Tongue (tissue), 3 donors: ENCODE measurements at places on chromosomes 6 and 20.

DNA sequence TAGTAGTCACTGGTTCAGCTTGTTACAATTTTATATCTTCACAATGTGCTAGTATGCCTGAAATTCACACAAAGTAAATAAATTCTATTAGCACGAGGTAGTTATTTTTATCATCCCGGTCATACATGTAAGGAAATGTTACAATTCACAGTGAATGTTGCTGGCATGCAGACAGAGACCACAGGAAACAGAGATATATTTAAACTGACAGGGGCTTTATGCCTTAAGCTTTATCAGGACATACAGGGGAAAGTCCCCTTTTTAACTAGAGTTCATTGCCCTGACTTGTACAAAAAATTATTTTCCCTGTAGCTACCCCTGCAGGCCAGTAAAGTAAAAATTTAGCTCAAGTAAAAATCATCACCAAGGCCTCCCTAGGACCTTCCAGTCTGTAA lies 712.0 kb upstream of the NRSN1 start:
- DNase-seq, result peak; percentile 78

DNA sequence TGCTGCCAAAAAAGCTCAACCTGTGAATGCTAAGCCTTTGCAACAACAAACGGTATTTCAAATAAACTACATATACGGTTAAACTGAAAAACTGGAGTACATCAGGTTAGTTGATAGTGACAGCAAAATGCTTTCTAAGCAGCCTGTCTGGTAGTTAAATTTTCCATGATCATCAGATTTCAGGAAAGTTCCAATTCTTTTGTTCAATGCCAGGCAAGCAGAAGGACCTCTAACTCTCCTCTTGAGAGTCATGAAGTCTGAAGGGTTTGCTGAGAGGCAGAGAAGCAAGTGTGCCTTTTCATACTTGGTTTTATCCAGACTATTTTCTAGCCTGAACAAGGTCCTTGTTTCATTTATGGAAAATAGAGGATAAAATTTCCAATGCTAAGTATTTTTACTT lies 4.5 kb downstream of the FLRT3 start:
- DNase-seq, result peak; percentile 50

DNA sequence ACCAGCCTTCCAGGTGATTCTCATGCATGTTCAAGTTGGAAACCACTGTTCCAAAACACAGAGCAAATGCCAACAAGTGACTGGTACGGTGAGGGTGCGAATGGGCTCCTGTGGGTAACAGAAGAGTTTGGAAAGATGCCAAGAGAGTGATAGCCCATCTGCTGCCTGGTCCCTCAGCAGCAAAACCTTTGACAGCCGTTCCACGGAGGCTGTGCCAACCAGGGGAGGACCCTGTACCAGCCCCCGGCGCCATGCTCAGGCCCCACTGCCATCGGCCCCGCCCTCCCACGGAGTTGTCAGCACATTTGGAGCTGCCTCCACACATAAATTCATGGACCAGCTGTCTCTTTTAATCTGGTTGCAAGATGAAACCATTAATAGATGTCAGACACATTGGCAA lies 4.4 kb upstream of the PTPRT start:
- no peak for DNase-seq

DNA sequence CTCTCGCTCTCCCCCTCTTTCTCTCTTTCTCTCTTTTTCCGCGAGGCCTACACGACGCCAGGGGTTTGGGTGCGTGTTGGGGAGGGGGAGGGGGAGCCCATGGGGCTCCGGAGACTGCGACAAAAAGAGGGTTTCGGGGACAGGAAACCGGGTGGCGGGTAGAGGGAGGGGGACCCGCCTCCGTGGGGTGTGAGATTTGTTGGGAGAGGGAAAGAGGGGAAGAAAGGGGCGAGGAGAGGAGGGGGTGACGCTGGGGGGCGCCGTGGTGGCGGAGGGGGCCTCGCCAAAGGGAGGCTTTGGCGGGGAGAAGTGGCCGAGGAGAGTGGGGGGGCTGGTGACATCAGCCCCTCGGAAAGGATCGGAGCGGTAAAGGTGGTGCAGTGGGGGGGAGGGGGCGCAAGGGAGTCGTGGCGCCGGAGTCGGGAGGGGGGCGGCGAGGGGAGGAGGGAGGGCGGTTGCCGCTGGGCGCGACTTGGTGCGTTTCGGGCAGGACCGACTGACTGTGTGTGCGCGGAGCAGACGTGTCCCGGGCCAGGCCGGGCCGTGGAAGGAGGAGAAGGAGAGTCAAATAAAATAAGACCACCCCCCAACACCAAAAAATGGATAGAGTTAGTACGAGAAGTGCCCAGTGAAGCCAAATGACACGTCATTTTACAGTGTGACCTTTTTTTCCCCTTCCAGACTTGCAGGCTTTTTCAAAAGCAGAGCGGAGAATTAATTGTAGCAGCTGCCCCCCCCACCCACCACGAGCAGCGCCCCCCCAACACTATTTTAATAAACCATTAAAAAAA lies 39.8 kb downstream of the GNAS start:
- peak; percentile 89 for DNase-seq

DNA sequence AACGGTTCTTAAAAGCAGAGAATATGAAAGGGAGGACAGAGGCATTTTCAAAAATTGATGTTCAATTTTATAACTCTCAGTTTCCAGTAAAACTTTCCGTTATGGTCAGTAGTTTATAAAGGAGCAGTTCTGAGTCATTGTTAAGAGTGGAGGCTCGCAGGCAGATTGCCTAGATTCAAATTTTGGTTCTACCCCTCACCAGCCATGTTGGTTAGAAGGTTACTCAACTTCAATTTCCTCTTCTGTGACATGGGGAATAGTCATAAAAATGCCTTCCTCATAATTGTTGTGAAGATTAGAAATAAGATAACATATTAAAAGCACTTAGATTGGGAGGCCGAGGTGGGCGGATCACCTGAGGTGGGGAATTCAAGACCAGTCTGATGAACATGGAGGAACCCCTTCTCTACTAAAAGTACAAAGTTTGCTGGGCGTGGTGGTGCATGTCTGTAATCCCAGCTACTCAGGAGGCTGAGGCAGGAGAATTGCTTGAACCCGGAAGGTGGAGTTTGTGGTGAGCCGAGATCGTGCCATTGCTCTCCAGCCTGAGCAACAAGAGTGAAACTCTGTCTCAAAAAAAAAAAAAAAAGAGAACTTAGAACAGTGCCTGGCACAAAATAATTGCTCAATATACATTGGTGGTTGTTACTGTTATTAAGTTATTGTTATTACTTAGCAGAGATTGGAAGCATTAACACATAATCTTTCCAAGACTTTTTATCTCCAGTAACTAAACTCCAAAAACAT lies 348.9 kb downstream of the NRN1 start:
- DNase-seq, result no peak

DNA sequence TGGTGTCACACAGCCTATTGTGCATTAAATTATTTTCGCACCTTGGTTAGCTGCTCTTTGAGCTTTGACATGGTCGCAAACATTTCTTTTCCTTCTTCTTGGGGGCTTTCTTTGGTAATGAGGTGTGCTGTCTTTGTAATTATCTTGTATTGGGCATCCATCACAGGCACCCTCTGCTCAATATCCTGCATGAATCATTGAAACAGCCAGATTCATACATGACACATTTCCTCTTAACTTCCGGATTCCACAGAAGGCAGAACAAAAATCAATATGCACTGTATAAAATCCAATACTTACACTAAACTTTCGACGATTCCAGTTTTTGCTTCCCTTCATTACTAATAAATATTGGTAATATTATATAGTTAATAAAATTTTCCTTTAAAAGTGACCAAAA lies 175.6 kb downstream of the SYNE1 start:
- DNase-seq, result no peak

DNA sequence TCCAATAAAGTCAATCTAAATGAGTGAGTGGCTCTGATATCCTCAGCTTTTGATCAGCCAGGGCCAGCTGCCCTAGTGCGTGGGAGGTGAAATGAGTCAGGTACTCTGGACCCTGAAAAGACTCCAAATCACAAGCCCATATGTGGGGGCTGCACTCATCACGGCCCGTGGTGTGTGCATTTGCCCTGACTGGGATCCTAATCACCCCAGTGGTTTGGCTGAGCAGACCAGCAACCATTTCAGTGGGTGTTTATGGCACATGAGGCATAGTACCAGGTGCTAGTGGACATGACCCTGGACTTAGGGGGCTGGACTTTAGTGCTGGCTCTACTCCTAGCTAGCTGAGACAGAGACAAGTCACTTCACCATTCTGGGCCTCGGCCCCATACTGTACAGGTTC lies 39.4 kb downstream of the SCML4 start:
- no peak for DNase-seq

DNA sequence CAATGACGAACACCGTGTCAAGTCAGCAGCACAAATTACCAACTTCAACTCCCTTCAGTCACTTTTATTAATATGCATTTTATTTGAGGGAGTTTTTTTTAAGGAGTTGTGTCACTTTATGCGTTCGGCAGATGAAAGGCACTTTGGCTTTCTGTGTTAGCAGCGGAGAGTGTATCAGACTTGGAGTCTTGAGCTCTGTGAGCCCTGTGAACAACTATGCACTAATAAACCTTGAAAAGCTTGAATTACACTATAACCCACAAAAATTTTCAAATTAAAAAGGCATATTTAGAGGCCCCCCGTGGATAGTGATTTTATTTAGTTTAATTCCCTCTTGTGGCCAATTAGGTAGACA lies 335.3 kb upstream of the NT5E start:
- peak; percentile 7 for DNase-seq

DNA sequence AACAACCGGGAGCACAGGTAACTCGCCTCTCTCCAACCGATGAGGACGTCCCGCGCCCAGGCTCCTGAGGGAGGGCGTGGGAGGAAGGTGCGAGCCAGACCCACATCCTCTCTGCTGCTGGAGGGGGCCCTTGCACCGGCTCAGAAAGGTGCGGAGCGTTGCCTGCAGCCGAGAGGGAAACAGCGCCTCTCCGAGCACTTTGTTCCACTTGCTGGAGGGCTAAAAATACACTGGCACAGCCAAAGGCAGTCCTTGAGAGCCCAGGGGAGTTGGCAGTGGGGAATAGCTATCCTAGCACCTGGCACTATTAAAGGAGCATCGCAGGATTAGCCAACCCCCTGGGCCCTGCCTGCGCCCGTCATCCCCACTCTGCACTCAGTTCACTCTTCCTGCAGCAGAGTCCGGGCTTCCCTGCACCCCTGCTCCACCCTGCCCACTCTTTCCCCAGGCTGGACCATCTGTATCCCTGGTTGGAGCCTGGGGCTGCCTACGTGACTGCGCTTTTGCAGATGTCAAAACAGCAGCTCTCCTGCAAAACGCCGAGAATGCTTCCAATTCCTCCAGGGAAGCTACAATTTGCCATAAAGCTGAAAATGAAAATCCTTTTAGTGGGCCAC lies 108.9 kb downstream of the SNX5 start:
- DNase-seq, result peak; percentile 39

GRCh38 chr20:8334641-8335040 lies 202.6 kb downstream of the PLCB1 start:
- no peak for DNase-seq

- DNase-seq, result no peak
Measured at GRCh38 chr20:56445130-56445529, 23.3 kb upstream of the RTF2 start.

DNA sequence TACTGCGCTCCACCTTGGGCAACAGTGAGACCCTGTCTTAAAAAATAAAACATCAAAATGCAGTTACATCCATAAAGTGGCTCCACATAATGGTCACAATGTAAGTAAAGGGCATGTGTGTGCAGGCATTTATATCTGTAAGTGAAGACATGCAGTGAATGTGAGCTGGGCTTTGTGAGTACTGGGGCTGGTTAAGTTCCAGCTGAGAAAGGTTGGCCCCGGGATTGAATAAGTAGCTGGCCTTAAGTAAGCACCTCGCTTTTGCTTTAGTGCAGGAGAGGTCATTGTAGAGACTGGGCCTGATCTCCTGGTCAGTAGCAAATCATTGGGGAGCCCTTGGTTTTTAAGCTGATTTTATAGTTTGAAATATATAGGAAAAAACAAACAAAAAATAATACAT lies 8.0 kb downstream of the QKI start:
- DNase-seq, result no peak

- no peak for DNase-seq
Measured at GRCh38 chr6:168718821-168719475, 278.0 kb downstream of the SMOC2 start.

DNA sequence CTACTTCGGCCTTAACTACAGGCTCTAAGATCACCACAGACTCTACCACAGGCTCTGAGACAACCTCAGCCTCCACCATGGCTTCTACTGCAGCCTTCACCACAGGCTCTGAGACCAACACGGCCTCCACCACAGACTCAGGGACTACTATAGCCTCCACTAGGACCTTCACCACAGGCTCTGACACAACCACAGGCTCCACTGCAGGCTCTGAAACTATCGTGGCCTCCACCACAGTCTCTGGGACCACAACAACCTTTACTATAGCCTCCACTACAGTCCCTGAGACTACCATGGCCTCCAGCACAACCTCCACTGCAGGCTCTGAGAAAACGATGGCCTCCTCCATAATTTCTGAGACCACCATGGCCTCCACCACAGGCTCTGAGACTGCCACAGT lies 15.3 kb downstream of the MUC22 start:
- DNase-seq, result no peak

- DNase-seq, result no peak
Measured at GRCh38 chr6:56821005-56821432, 133.9 kb upstream of the BEND6 start.

- DNase-seq, result no peak
Measured at GRCh38 chr20:19253316-19253715, 40.9 kb downstream of the SLC24A3 start.

GRCh38 chr6:126010040-126010439 lies 23.7 kb downstream of the TRMT11 start:
- no peak for DNase-seq

GRCh38 chr20:45055056-45055455 lies 45.9 kb downstream of the KCNS1 start:
- no peak for DNase-seq

DNA sequence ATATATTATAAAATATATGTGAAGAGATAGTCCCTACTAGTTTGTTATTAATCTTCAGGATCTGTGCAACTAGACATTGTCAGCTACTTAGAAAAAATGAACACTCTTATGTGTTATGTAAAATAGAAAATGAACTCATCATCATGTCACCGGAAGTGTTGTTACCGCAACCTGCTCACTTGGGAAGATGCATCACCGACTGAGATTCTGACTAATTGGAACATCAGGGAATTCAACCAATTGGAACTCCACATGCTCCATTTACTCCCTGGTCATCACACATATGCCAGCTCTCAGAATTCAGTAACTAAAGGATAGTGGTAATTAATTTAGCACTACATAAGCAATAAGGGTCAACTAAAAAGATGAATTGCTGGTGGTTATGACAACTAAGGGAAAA lies 16.7 kb upstream of the B3GAT2 start:
- no peak for DNase-seq
